ENCODE measurements at places on chromosomes 5 and 9.

- no peak for DNase-seq
These were observed 139.8 kb downstream of the ESM1 start for GRCh38 chr5:54845567-54845941.

DNA sequence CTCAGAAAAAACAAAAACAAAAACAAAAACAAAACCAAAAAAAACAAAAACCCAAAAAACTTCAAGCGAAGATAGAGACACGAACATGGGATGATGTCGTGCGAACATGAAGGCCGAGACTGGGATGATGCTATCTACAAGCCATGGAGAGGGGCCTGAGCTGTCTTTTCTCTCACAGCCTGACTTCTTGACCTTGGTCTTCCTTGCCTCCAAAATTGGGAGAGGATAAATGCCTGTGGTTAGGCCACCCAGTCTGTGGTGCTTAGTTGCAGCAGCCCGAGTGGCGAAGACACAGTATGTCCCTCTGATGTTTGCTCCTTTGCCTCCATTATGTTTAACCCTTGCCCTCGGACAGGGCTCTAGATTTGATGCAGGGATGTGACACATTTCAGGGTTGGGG is 130.4 kb upstream of the BASP1 start:
- DNase-seq, result no peak

- DNase-seq, result no peak
These were observed 88.0 kb downstream of the PPARGC1B start for GRCh38 chr5:149818116-149818515.

GRCh38 chr5:32777222-32777621 is 66.1 kb downstream of the NPR3 start:
- DNase-seq, result no peak

DNA sequence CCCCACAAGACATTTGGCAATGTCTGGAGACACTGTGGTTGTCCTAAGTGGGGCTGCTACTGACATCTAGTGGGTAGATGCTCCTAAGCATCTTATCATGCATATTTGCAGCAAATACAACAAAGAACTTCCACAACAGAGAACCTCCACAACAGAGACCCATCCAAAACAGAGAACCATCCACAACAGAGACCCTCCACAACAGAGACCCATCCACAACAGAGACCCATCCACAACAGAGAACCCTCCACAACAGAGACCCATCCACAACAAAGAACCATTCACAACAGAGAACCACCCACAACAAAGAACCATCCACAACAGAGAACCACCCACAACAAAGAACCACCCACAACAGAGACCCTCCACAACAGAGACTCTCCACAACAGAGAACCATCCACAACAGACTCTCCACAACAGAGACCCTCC is 32.8 kb downstream of the ARPC5L start:
- DNase-seq, result peak; percentile 64

All from CD4-positive, alpha-beta T cell treated with Interleukin-4 for 1 hour (primary cell).